ENCODE measurements at places on chromosomes 6 and 20.
A peak's percentile ranks its signal among the peaks of the same experiment; 100 is the strongest.

DNA sequence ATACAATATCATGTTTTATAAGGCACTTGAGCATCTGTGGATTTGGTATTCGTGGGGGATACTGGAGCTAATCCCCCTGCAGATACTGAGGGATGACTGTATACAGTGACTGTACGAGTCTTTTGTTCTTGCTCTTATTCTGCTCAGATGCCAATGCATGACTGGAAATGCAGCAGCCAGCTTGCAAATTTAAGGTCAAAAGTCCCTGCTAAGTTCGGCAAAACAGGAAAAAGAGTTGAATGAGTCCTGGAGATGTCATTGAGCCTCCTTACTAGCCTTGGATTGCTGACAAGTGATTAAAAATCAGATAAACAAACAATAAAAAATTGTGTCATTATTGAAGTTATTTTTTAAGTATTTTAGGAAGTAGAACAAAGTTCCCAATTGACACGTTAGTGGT, 599.3 kb upstream of the IMPG1 start:
- no peak for DNase-seq

- DNase-seq, result peak; percentile 7
Measured at GRCh38 chr20:34468951-34469350, 47.3 kb upstream of the DYNLRB1 start.

- DNase-seq, result no peak
Measured at GRCh38 chr6:137036566-137037300, 8.0 kb downstream of the IL20RA start.

DNA sequence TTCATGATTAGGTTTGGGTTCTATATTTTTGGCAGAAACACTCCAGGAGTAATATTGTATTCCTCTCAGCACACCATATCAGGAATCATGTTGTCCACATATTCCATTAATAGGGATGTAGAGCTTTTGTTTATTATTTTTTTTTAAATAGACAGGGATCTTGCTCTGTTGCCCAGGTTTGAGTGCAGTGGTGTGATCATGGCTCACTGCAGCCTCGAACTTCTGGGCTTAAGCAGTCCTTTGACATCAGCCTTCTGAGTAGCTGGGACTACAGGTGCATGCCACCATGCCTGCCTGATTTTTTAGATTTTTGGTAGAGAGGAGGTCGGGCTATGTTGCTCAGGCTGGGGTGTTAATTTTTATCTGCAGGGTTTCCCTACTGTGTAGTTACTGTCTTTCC, 12.0 kb downstream of the SCAF8 start:
- DNase-seq, result no peak

All from fibroblast of skin of right biceps (primary cell).